Spleen (tissue), 13 donors: ENCODE measurements at places on chromosomes 12 and 14.

DNA sequence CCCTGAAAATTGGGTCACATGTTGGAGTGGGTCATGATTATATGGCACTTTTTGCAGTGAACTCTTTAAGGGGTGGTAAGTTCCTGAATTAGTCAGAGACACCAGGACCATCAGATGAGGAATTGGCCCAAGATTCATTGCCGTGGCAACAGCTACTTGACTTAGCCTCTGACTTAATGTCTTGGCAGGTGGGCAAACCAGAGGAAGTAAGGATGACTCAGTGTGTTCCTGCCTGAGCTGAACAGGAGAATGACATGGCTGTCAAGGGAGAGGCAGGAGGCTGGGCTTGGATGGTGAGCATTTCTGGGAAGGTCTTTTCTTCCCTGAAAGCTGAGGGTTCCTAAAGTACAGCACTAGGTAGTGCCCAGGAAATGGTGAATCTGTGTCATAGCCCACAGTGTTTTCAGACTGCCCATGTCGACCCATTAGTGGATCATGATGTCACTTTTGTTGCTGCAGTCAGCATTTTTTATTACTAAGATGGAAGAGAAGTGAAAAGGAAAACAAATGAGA is 170.1 kb upstream of the PWP1 start:
- DNase-seq, result no peak

GRCh38 chr12:130952171-130952954 is 1.3 kb upstream of the ADGRD1 start:
- no peak for DNase-seq

- no peak for DNase-seq
Measured at GRCh38 chr12:21526721-21527345, 737 bp downstream of the SPX start.

DNA sequence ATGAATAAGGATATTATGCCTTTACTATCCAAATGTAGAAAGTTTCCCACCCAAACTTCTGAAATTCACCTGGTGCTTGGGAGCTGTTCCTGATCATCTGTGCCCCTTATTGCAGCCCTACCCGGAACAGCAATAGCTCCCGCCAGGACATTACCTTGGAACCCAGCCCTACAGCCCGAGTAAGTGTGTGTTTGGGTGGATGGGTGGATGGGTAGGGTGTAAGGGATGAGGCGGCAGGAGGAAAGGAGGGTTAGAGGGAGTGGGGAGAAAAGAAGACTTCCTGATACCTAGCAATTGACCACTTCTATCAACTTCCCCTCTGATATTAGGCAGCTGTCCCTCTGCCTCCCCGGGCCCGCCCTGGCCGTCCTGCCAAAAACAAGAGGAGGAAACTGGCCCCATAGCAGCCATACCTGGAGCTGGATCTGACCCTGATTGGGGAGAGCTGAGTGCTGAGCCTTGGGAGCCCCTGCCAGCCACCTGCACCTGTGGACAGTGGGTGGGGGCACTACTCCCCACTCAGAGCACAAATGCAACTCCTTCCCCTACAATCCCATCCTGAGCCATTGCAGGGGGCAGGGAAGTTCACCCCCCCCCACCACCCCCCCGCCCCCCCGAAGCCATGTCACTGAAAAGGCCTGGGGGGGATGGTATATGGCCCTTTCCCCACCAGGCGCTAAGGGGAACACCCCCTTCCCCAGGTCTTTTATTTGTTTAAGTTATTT is 6.4 kb downstream of the MBD6 start:
- no peak for DNase-seq

DNA sequence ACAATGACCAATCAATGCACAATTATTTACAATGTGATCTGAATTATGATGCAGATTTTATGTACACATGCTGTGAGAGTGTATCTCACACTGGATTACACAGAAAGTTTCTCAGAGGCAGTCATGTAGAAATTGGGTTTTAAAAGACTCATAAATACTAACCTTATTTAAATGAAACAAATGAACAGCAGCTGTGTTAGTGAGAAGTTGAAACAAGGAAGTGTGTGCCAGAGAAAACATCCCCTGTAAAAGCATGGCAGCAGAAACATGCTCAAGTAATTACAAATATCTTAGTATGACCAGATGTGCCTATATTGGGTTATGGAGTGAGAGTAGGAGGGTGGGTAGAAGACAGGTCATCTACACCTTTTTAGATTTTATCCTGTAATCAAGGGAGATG is 723.7 kb downstream of the C12orf50 start:
- DNase-seq, result no peak

GRCh38 chr12:546265-546919 is 86.7 kb downstream of the B4GALNT3 start:
- peak; percentile 73 for DNase-seq
